Stimulated activated CD4-positive, alpha-beta T cell treated with anti-CD3 and anti-CD28 coated beads, Interleukin-1b, Interleukin-23, amount 100 ng/mL, for 1 hour (primary cell): ENCODE measurements at places on chromosomes 5 and 9.
A peak's percentile ranks its signal among the peaks of the same experiment; 100 is the strongest.

DNA sequence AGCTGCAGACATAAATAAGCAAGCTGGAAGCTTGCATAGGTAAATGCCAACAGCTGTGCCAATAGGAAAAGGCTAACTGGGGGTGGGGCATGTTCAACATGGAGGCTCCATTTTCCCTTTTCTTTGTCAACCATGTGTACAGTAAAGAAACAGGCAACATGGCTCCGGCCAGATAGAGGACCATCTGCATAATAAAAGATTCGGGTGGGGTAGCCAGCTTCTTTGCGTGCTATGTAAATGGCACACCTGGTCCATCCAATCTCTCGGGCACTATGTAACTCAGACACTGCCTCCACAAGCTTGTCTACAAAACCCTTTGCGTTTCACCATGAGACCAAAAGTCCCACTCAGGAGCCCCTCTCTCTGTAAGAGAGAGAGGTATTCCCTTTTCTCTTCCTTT, 41.7 kb upstream of the DENND4C start:
- no peak for DNase-seq

GRCh38 chr5:133751421-133751820, 139.1 kb upstream of the FSTL4 start:
- no peak for DNase-seq

DNA sequence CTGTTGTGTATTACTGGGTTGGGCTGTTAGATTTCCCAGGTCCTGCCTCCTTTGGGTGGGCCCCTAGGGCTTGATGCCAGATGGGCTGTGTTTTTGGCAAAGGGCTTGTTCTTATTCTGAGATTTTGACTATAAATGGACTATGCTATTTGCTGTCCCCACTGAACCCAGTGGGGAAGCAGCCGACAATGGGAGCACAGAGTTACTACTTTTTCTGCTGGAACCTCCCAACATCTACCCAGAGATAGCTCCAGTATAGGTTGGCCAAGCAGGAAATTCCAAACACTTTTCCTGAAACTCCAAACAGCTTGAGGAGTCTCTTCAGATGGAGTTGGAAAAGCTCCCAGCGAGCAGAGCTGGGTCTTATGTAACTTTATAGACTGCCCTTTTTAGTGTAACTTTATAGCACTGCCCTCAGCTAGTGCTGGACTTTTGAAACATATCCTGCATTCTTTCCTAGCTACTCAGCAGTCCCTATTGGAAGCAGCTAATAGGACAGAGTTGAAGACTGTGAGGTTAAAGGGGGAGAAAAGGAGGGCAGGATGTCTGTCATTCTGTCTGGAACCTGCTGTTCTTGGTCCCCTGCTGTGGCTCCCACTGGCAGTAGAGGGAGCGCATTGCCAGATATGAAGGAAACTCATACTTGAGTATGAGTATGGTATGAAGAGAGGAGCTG, 21.0 kb downstream of the RUSC2 start:
- no peak for DNase-seq

DNA sequence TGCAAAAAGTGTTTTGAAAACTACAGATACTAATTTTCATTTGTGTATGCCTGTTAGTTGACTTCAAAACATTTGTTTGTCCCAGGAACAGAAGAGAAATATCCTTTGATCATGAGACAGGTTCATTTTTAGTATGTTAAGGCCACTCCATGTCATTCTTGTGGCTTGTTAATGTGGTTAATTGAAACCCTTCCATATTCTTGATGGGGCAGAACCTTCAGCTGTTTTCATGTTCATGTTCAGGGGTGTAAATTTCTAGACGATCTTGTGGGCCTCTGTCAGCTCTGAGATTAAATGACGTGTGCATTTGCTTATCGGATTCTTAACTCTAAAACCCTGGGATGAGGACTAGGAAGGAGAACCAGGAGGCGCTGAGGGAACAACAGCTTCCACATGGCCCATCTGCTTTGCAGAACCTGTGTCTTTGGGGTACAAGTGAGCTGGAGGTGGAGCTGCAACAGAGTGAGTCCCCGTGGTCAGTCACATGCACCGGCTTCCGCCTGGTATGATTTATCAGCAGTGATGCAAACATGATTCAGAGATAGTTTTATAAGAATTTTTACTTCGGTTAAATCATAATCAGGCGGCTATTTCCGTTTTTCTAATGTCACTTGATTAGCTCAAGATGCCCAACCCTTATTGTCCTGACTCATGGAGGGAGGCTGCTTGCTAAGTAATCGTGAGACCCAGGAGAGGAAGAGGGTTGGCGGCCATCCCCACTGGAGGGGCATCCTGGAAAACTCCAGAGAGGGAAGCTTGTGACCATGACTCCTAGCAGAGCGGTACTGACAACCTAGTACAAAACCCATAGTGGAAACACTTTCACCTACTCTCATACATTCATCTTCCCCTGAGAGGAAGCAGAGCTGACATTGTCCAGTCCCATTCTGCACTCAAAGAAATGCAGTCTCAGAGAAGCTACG, 138.4 kb downstream of the C9orf152 start:
- DNase-seq, result no peak

DNA sequence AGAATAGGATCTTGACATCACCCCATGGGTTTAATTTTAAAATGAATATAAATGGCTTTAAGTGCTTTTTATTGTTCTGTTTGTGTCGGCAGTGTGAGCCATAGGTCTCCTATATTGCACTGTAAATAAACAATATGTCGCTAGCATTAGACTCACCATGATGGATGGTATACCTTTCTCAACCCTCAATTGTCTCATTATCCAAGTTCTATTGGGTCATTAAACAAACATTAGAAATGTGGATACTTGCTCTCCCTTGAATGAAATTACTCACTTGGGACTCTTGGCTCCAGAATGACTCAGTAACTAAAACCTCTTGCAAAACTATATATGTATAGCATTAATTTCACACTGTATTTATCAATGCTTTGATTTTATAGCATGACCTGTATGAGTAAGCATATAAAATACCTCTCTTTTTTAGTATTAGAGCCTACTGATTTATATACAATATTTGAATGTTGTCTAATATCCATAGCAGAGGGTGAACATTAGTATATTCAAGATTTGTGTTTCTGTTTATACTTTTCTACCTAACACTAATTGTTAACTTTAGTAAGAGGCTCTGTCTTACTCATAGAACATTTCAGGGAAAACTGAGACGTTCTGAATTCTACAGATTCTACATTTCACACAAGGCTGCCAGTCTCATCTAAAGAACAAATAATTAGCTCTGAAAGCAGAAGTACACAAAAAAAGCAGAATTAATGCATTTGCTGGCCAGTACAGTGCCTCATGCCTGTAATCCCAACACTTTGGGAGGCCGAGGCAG, 303.8 kb upstream of the PRR16 start:
- DNase-seq, result no peak

- no peak for DNase-seq
Observed at GRCh38 chr5:107997338-107997980, 326.7 kb upstream of the EFNA5 start.

DNA sequence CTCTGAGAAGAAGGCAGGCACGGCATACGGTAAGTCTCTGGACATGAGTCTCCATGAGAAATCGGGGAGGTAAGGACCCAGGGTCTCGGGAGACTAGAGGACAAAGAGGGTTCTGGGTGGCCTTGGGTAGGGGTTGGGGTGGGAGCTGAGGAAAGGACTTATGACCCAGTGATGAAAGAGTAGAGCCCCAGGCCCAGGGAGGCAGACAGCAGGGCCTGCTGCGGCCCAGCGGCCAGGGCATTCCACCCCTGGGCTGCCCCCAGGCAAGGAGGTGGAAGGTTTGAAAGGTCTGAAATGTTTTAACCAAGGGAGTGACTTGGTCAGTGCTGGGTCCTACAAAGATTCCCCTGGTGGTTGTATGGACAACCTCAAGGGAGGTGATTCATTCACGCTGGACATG, 89.1 kb downstream of the CRB2 start:
- no peak for DNase-seq

GRCh38 chr5:176748073-176748966, 62.0 kb upstream of the UNC5A start:
- DNase-seq, result no peak

GRCh38 chr9:95268681-95269080, 48.8 kb downstream of the FANCC start:
- DNase-seq, result no peak

- no peak for DNase-seq
Observed at GRCh38 chr9:119334745-119335144, 34.5 kb downstream of the BRINP1 start.

DNA sequence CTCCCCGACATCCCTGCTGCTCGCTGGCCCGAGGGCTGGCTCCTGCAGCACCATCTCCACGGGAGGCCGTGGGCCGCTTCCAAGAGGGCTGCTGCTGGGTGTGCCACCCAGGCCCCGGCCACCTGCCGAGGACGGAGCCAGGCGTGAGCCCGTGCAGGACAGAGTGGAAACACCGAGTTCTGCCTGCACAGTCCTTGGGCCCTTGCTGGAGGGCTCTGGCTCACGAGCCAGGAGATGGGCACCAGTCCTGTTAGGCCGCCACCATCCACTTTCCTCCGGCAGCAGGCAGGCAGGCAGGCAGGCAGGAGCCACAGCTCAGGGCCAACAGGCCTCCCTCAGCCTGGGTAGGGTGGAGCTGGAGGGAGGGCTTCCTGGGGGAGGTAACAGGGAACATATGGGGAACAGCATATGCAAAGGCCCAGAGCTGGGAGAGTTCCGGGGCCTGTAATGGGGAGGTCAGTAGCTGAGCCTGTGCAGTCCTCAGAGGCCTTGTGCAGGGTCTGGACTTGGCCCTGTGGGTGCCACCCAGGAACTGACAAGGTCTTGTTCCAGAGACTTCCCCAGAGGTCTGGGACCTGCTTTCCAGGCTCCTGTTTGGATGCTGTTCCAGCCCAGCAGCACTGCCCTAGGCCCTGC, 31.9 kb downstream of the RXRA start:
- DNase-seq, result no peak

DNA sequence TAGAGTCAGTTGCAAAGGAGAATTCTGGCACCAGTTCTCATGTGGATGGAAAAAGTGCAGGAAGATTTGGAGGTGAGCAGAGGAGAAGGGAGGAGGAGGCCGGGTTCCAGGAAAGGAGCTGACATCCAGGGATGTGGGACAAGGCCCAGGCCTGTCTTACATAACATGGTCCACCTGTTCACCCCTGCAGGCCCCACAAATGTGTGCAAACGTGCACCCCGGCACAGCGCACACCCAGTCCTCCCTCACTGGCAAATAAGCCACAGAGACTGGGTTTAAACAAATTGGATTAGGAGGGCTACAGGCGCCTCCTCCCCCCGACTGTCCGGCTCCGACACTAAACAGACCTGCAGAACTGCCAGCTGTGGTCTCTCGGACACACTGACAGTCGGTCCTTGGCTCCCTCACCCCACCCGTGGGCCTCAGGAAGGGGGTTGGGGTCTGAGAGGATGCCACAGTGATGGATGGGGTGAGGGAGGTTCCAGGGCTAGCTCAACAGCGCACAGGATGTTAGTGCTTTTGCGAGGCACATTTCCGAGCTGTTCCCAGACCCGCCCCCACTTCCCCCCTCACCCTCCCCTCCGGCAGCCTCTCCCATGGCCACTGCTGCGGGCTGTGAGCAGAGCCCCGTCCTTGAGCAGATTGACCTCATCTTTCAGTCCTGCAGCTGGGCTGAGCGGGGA, 43.4 kb upstream of the IL17B start:
- no peak for DNase-seq

DNA sequence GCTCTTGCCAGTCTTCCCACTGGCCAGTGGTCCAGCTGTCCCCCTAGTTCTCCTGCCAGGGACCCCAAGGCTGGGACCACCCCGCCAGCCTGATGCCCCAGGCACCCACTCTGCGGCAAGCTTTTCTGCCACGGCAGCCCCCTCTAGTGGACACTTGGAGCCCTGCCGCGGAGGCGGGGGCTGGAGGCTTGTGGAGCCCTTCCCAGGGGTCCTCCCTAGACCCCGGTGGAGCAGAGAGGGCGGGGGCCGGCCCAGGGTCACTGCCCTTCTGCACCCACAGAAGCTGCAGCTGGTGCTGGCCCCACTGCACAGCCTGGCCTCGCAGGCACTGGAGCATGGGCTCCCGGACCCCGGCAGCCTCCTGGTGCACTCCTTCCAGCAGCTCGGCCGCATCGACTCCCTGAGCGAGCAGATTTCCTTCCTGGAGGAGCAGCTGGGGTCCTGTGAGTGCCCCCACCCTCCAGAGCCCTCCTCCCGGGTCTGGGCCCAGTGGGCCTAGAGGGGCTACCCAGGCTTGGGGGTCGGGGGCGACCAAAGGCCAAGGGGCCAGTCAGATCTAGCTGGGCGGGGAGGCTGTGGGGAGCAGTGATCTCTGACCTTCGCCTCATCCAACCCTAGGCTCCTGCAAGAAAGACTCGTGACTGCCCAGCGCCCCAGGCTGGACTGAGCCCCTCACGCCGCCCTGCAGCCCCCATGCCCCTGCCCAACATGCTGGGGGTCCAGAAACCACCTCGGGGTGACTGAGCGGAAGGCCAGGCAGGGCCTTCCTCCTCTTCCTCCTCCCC, 9.1 kb downstream of the EGFL7 start:
- DNase-seq, result no peak

DNA sequence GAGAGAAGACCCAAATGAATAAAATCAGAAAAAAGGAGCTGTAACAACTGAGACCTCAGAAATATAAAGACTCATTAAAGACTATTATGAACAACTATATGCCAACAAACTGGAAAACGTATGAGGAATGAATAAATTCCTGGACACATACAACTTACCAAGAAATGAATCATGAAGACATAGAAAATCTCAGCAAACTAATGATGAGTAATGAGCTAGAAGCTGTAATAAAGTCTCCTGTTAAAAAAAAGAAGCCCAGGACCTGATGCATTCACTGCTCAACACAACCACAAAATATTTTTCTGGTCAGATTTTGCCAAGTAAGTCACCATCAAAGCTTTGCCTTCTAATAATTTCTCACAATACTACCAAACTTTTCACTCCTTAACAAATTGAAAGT, 666.7 kb downstream of the LRRC70 start:
- no peak for DNase-seq

DNA sequence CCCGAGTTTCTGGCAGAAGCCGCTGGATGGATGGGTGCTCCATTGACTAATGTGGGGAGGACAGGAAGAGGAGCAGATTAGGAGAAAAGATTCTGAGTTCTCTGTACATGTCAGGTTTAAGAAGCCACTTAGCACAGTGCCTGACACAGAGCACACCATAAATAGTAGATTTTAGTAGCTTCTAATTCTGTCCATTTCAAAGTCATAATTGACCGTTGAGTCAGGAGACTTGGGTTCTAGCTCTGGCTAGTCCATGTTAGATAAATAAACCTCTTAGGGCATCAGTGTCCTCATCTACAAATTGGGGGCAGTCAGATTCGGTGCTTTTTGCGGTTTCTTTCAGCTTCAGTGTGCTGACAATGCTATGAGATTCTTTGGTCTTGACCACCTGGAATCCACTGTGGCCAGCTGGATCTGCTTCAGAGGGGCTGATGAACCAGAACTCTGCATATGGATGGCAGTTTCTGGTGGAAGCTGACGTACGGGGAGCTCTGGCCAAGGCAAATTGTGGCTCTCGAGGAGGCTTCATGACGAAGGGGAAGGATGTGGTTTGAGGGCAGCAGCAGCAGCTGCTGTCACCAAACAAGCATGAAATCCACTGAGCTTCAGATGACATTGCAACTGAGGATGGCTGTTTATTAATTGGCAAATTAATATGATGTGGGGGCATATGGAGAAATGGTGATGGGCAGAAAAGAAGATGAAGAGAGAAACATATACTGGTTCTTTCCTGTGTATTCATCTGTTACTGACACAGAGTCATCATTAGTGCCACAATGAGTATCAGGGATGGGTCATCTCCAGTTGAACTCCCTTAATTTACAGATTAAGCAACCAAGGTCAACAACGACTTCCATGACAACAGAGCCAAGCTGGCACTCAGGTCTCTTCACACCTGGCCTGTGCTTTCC, 134.4 kb downstream of the AOPEP start:
- DNase-seq, result peak; percentile 24
